HTR-8/SVneo (cell line): ENCODE measurements at places on chromosomes 16 and 17.

DNA sequence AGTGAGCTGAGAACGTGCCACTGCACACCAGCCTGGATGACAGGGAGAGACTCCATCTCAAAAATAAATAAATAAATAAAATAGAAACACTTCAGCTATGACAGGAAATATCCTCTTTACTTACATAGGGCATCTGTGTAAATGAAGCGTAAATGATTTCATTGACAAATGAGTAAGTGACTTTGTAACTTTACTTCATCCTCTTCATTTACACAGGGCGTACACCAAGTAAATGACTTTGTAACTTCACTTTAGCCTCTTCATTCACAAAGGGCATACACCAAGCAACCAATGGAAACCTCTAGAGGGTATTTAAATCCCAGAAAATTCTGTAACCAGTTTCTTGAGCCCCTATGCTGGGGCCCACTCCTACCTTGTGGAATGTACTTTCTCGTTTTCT is 16.2 kb upstream of the KLHDC4 start:
- no peak for DNase-seq

DNA sequence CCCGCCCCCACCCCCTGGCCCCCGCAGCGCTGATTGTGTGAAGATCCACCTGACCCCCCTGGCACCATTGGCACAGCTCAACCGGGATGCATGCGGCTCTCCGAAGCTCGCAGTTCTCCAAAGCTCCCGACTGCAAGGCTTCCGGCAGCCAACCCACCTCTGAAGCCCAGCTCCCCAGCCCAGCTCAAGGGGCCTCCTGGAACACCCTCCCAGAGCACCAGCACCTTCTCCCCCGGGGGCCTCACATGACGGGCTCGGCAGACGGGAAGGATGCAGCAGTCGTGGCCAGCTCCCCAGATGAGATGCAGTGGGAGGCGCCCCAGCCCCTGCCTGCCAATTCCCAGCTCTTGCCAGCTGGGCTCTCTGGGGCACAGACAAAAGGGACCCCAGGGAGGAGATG is 215.3 kb downstream of the ZNF423 start:
- DNase-seq: no peak

- no peak for DNase-seq
These were observed 3.8 kb downstream of the NKIRAS2 start for GRCh38 chr17:42023524-42024349.

DNA sequence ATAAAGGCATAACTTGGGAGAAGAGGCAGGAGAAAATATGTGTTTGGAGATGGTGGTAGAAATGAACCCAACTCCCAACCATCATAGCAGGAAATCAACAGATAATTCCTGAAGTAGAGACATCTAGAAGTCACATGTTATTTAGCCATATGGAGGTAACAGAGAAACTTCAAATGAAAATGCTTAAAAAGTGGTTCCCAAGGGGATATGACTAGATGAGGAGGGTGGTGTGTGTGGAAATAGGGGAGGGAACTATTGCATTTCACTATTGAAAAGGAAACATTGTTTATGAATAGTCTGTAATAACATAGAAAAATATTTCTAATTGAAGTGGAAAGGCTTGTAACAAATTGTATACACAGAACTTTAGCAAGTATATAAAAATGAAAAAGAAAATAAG is 412.0 kb downstream of the SHISA9 start:
- DNase-seq: no peak

GRCh38 chr16:66400503-66401380 is 26.4 kb upstream of the BEAN1 start:
- DNase-seq: no peak

DNA sequence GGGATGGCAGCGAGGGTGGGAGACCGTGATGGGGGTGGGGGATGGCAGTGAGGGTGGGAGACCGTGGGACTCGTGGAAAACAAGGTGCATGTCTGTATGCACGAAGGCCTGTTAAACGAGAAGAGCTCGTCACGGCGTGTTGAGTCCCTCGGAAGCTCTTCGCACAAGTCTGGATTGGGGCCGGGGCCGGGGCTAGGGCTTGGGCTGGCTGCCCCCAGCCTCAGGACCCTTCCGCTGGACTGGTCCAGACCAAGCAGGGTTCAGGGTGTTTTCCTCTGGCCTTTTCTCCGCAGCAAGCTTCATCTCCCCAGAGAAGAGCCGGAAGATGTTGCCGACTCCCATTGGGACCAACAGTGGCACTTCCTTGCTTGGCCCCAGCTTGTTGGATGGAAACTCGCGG is 7.7 kb upstream of the JPT2 start:
- DNase-seq: no peak
